ENCODE measurements at places on chromosomes 4 and X. TPM values are rescaled to one million over a fixed set of nuclear protein-coding genes. Genes with fewer than 3 reads are reported as not detected.

DNA sequence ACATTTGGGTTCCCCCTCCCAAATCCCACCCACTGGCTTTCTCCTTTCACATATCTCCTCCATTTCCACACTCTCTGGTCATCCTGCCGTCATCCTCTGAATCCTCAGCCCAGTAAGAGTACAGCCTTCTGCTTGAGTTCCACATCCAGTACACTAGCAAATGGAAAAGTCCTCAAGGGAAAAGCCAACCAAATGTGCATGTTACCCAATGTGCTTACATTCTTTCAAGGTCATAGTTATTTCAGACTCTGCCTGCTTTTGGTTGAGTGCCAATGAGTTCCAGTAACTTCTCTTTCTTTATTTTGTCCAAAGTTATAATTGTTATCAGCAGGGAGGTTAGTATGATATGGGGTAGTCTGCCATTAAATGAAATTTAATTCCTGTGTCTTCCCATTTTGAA lies 78.1 kb downstream of the SRPX start:
- no peak for DNase-seq

DNA sequence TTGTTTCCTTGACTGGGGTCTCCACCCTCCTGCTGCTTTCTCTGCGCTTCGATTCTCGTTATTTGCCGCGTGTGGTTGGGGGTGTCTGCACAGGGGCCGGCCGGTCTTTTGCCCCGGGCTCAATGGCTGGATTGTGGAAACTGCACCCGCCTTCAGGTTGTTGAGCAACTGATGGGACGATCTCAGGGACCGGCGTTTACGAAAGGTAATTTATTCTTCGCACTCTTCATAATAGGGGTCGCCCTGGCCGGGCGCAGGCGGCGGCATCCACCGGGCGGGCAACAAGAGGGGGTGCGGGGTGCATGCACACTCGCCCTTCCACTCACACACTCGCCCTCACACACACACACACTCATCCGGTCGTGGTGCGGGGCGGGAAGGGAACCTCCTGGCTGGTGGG lies 1.4 kb downstream of the ADGRL3 start:
- no peak for DNase-seq

GRCh38 chr4:2393353-2394270 lies 24.8 kb downstream of the ZFYVE28 start:
- DNase-seq, result no peak

- no peak for DNase-seq
These were observed 252.0 kb downstream of the FRMPD4 start for GRCh38 chrX:12390301-12390700.

- no peak for DNase-seq
These were observed 283.3 kb upstream of the DKK2 start for GRCh38 chr4:107319386-107319785.

GRCh38 chr4:159341522-159341921 lies 238.6 kb downstream of the RAPGEF2 start:
- no peak for DNase-seq

MAGED4B gene
- 232 TPM for total RNA-seq

ACOT9 gene
- 69.3 TPM for total RNA-seq

CENPI gene
- total RNA-seq, result 5.7 TPM
